ENCODE measurements at places on chromosomes 16 and 17. TPM values are rescaled to one million over a fixed set of nuclear protein-coding genes. Genes with fewer than 3 reads are reported as not detected.

- H3K4me1 ChIP-seq = peaks cover 22% of the 10 kb centered on the region
- H3K36me3 ChIP-seq = peaks cover 7% of the 10 kb centered on the region
- H3K4me3 ChIP-seq = peak overlapping the region; percentile 94
- H3K27ac ChIP-seq = peak overlapping the region; percentile 56
- peaks cover 57% of the 10 kb centered on the region for H3K27me3 ChIP-seq
These were observed 3.3 kb upstream of the IRX5 start for GRCh38 chr16:54927125-54928015.

GRCh38 chr17:14107889-14108288, 38.6 kb downstream of the COX10 start:
- peaks cover 8% of the 10 kb centered on the region for H3K36me3 ChIP-seq
- DNase-seq = no peak
- no peak overlapping the region for H3K4me3 ChIP-seq
- peaks cover 29% of the 10 kb centered on the region for H3K4me1 ChIP-seq

DNA sequence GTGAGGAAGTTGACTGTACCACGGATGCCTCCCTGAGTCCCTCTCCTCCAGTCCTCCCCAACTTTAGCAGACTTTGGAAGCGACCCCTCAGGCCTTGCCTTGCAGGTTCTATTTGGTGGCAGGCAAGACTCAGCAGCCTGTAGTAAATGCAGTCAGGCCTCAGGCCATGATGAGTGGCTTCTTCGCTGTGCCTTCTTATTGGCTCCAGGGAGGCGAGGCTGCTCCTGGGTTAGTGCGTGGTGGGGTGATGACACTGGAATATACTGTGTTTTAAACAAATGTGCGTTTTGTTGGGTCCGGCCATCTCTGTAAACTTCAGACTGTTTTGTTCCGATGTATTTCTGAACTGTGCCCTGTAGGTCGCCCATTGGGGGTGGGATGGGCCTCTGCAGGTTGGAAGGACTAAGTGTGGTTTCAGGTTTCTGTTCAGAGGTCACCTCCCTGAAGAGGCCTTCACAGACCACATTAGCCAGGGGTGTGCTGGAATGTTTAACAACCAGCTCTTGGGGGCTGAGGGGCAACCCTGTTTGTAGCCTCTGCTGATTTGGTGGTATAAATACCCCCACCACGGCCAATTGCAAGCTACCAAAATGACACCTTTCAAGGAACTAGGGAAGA, 62.5 kb downstream of the CYLD start:
- no peaks in the 10 kb centered on the region for H3K36me3 ChIP-seq
- peaks cover 17% of the 10 kb centered on the region for H3K4me1 ChIP-seq
- H3K4me3 ChIP-seq = no peak overlapping the region
- no peak overlapping the region for H3K27ac ChIP-seq
- no peak for DNase-seq
- no peaks in the 10 kb centered on the region for H3K27me3 ChIP-seq

- no peak for DNase-seq
- H3K27ac ChIP-seq = peak overlapping the region; percentile 82
- no peaks in the 10 kb centered on the region for H3K36me3 ChIP-seq
- peaks cover 35% of the 10 kb centered on the region for H3K4me1 ChIP-seq
These were observed 39.0 kb downstream of the DNAH17 start for GRCh38 chr17:78538033-78538776.

DNA sequence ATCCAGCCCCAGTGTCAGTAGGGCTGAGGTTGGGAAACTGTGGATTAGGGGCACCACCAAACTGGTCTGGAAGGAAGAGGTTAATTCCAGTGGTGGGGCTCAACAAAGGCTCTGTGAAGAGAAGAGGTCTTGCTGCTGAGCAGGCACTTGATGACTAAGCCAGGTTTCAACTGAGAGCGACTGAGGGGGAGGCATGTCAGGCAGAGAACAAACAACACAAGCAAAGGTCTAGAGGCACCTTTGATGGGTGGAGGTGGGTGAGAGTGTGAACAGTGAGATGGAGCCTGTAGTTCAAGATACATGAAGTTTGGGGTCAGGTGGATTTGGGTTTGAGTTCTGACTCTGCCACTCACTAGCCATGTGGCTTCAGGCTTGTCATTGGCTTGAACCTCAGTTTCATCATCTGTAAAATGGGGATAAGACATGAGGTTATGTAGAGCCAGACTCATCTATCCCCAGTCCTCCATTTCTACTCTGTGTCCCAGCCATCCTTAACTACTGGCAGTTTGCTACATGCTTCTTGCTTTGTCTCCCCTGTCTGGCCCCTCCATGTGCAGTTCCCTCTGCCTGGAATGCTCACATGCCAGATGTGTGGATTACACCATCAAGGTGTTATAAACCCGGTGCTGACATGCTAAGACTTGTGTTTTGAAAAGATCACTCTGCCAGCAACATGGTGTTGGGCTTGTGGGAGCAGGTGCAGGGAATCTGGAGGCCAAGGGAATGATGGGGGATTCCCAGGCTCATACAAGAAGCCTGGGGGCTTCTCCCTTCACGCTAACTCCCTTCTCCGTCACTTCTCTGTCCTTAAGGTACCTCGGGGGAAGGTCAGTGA, 3.0 kb upstream of the RMI2 start:
- H3K27me3 ChIP-seq = no peaks in the 10 kb centered on the region
- H3K36me3 ChIP-seq = no peaks in the 10 kb centered on the region
- peaks cover 6% of the 10 kb centered on the region for H3K4me1 ChIP-seq
- H3K4me3 ChIP-seq = no peak overlapping the region

GRCh38 chr17:82905130-82905529, 65.3 kb upstream of the ZNF750 start:
- no peak overlapping the region for H3K4me3 ChIP-seq
- H3K27ac ChIP-seq = no peak overlapping the region
- peaks cover 10% of the 10 kb centered on the region for H3K4me1 ChIP-seq
- no peak for DNase-seq

The WWOX gene
- 26.8 TPM for total RNA-seq

GRCh38 chr17:6290488-6291196, 144.3 kb downstream of the AIPL1 start:
- H3K4me1 ChIP-seq = no peaks in the 10 kb centered on the region
- no peak overlapping the region for H3K4me3 ChIP-seq
- no peak overlapping the region for H3K27ac ChIP-seq
- H3K36me3 ChIP-seq = no peaks in the 10 kb centered on the region

GRCh38 chr17:17398943-17399926, 77.6 kb upstream of the MED9 start:
- no peak overlapping the region for H3K4me3 ChIP-seq
- peaks cover 27% of the 10 kb centered on the region for H3K4me1 ChIP-seq
- no peaks in the 10 kb centered on the region for H3K36me3 ChIP-seq
- no peaks in the 10 kb centered on the region for H3K27me3 ChIP-seq
- no peak for DNase-seq

The PRR35 gene
- not detected for total RNA-seq

- H3K27ac ChIP-seq = no peak overlapping the region
- H3K4me3 ChIP-seq = no peak overlapping the region
- no peaks in the 10 kb centered on the region for H3K36me3 ChIP-seq
- H3K4me1 ChIP-seq = no peaks in the 10 kb centered on the region
These were observed 353.9 kb upstream of the C16orf82 start for GRCh38 chr16:26712876-26713275.

The BICDL2 gene
- total RNA-seq = not detected

The SHISA6 gene
- not detected for total RNA-seq
